ENCODE measurements at places on chromosomes 2 and 18.

DNA sequence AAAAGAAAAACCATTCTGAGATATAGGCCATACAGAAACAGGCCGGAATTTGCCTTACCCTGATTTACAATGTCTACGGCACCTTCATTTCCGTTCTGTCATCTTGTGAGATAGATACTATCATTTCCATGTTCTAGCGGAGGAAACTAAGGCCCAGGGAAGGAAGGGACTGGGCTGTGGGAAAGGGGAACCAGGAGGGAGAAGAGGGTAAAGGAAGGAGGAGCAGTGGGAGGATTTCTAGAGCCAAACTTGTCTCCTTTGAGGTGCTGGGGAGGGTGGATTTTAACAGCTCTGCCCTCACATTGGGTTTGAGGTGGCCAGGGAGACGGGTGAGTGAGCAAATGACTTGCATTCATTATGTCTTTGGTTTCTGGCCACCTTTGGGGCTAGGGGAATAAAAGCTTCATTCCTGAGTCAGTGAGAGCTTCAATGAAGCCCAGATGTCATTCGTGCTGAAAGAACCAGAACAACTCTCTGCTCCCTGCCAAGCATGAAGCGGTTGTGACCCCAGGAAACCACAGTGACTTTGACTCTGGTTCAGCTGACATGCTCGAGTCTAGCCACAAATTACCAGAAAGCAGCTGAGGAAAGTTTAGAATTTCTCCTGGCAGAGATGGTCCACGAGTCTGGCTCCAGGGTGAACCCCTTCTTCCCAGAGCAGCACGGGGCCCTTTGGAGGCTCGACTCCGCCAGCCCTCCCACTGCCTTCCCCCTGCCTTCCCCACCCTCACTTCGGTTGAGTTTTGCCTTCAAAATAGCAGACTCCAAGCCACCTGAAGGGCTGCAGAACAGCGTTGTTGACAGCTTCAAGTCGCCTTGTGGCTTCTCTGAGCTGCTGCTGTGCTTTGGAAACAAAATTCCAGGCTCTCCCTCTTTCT is 3.8 kb downstream of the ACTG2 start:
- peak; percentile 5 for DNase-seq

DNA sequence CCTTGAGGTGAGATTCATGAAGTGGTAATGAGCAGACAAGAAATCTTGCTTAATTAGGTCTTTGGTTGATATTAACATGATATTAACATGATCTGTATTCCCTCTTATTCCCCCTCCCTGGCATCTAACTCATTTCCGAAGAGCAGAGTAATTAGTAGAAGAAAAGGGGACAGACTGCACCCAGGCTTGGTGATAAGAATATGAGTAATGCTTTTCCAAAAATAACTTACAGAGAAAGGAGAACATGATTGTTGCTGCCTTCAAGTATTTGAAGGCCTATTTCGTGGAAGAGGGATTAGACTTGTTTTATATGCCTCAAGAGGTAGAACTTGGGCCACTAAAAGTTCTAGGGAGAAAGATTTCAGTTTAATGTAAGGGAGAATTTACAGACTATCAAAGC is 130.6 kb upstream of the ATP5MC3 start:
- no peak for DNase-seq

DNA sequence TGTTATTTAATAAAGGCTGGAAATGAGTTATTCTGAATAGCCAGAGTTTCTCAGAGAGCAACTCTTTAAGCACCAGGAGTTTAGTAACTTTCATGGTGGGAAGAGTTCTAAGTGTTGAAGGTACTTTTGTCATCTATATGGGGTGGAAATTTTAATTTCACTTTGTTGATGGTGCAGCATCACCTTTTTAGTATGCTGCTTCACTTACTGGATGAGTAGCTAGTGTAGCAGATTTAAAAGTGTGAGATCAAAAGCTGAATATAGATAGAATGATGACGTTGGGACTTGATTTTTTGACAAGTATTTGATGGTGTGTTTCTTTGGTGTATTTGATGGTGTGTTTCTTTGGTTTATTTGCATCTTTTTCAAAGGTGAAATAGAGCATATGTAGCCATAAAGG is 47.3 kb downstream of the MAP4K4 start:
- no peak for DNase-seq

GRCh38 chr2:106129150-106129549 is 65.0 kb downstream of the UXS1 start:
- no peak for DNase-seq

- DNase-seq: no peak
Observed at GRCh38 chr2:177631680-177632079, 239.1 kb downstream of the AGPS start.

GRCh38 chr2:145875016-145875415 is 1355.1 kb upstream of the ZEB2 start:
- no peak for DNase-seq

- DNase-seq: no peak
Observed at GRCh38 chr18:44840058-44840790, 159.5 kb downstream of the SETBP1 start.

DNA sequence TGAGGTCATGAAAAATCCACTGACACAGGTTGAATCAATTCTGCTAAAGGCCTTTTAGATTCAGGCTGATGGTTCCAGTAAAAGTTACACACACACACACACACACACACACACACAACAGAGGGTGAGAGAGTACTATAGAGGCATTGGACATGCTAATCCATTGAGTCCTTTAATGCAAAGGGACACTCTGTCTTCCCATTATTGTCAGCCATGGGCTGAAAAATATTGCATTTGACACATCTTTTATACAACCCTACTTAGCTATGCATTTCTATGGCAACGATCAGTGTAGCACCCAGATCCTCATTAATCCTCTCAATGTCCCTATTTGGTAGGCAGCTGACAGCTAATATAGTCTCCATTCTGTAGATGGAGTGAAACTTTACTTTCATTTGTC is 440.8 kb upstream of the RGPD4 start:
- DNase-seq: no peak

- DNase-seq: no peak
Observed at GRCh38 chr2:208529796-208530195, 123.2 kb downstream of the PTH2R start.

GRCh38 chr2:97950329-97951154 is 45.2 kb downstream of the TMEM131 start:
- DNase-seq: no peak

GRCh38 chr2:49832555-49832954 is 678.2 kb upstream of the FSHR start:
- no peak for DNase-seq

GRCh38 chr2:232042911-232043574 is 81.5 kb downstream of the DIS3L2 start:
- DNase-seq: no peak

DNA sequence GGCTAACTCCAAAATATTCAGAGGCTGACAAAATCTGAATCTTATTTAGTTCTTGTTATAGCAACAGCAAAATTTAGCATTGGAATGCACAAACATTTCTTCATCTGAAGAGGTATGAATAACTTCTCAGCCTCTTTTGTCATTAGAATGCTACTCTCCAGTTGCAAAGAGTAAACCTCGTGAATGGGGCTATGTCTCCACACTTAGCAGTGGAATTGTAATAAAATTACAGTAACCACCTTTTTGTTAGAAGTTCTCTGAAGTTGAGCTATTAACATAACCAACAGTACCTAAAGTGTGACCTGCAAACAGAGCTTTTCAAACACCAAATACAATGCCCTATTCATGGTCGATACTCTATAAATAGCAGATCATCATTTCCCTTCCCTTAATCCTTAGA is 50.2 kb upstream of the GALNT3 start:
- no peak for DNase-seq

GRCh38 chr2:227862741-227863588 is 8.5 kb upstream of the DAW1 start:
- no peak for DNase-seq

DNA sequence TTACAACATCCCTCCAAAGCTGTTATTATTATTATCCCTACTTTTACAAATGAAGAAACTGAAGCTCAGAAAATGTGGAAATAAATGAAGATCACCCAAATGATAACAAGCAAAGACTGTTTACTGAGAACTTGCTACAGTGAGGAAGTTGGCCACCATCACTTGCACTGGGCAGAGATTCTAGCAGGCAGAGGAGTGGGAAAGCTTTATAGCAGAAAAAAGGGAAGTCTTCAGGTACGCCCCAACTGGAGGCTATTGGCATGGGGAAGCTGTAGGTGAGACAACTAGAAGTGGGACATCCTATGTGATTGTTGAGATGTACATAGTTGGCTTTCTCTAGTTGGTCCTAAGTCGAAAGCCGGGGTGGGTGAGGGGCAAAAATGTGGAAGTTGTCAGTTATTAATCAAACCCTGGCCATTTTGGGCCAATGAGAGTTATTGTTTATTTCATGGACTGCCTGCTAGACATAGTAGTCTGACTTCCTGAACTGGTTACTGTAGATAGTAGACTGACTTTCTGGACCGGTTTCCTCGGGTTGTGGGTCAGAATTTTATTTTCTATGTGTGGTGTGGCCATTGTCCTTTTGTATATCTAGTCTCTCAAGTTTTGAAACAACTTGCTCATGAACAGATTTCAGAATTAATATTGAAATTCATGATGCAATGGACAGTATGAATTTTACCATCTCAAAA is 40.2 kb upstream of the STAT4 start:
- no peak for DNase-seq

GRCh38 chr2:222756951-222757650 is 85.6 kb downstream of the MOGAT1 start:
- no peak for DNase-seq

GRCh38 chr2:67642046-67642382 is 244.9 kb downstream of the ETAA1 start:
- DNase-seq: no peak

DNA sequence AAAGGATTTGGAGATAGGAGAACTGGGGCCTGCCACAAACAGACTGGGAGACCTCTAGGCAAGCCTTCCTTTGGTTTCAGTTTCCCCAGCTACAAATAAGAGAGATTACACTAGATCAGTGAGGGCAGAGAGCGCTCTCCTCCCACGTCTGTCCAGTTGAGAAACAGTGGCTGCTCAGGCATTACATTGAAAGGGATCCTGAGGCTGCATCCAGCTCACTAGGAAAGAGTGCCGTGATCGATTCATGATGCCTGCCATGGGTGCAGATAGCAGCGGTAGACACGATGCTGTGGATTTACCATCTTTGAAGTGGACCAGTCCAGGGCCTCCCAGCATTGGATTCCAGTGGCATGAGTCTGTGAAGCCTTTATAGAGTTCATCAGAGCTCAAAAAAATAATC is 62.6 kb downstream of the EN1 start:
- no peak for DNase-seq

DNA sequence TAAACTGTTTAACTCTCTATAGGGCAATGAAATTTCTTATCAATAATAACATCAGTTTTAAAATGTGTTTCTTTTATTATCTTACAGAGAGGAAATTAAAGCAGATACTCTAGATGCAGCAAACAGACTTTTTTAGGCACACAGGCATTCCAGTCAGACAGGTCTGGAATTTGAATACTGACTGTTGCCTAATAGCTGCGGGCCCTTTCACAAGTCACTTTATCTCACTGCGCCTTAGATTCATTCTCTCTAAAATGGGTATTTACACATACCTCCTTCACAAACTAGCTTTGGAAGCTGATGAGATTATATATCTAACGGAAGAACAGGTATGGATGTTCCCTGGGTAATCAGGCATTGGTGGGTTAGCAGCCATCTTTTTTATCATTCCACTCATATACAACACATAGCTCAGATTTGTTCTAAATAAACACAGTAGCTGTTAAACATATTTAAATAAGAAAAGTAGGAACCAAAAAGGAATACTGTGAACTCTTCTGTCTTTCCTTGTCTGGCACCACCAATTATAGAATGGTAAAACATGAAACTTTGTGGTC is 104.2 kb downstream of the LRP2 start:
- DNase-seq: no peak

DNA sequence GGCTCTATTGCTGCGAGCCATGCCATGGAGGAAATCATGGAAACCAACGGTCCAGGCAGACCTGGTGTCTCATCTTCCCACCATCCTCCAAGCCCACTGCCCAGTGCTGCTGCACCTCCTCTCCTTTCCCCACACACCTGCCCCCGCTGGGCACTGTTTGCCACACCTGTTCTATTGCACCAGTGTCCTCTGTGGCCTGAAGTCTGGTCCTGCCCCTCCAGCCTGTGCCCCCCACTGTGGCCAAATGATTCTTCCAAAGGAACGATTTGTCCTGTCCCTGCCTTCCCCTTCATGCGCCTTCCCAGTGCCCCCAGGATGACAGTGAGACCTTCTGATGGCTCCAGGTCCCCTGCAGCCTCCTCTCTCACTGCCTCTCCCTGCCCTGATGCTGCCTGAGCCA is 101.9 kb upstream of the TWIST2 start:
- DNase-seq: no peak

GRCh38 chr2:10383960-10384734 is 64.0 kb downstream of the ODC1 start:
- no peak for DNase-seq

DNA sequence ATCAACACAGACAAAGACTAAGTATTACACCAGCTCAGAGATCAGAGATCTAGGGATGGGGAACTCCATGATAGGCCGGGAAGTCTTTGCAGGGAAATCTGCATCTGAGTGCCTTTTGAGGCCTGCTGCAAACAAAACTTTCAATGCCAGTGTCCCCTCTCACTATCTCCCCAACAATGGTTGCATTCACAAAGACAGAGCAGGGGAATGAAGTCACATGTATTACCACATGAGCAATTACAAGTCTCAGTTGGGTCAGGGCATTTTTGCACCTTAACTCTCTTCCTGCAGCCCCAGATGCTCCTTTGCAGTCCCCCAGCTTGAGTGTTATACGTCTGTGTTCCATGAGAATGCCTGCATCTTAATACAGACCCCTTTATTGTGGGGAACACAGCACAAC is 1.8 kb upstream of the RNF144A start:
- no peak for DNase-seq

- DNase-seq: no peak
Observed at GRCh38 chr2:15975676-15976075, 35.3 kb downstream of the MYCN start.

DNA sequence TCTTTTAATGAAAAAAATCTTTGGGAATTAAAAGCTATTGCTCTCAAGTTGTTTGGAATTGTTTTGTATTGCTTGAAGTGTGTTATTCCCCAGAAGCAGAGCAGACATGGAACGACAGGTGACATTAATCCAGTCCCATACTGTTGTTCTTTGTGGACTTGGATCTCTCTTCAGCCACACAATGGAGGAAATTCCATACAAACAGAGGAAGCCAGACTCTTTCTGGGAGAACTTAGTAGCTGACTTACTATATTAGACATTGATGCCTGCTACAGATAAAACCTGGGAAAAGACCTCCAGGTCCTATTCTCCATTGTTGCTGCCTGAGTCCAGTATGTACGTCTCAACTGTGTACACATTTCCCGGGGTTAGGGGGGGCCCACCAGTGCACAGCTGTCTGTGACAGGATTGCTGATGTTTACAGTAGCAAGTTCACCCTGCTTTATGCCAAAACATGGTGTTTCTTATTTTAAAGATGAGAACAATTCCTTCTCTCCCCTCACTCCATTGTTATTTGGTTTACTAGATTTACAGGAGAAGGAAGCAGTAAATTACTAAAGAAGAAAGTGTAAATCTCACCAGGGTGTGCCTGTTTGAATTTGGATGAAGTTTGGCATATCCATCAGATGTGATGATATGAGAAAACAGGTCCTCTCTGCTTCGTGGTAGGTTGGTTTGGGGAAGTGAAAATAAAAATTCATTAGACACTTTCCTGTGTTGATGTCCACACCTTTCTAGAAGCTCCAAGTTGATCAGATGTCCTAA is 142.4 kb upstream of the RBBP8 start:
- DNase-seq: no peak

All from stimulated activated CD8-positive, alpha-beta memory T cell treated with anti-CD3 and anti-CD28 coated beads, Interleukin-4, amount 100 ng/mL, for 1 hour (primary cell).